ENCODE measurements at places on chromosomes 1 and 21.

DNA sequence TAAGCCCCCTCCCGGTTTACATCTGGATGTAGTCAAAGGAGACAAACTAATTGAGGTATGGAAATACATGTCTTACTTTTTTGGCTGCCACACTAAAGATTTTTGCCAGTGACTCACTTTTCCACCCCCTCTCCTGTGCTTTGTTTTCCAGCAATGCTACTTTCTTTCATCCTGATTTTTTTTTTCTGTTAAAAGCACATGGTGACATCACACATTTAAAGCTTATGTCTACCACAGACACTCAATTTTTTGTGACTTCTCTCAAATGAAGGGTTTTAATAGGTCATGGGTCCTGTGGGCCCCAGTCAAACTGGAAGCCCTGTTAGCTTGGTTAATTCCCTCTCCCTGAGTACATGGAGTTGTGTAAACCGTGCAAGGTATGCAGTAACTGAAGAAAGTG lies 2.2 kb downstream of the PPP1R8 start:
- DNase-seq: no peak

- no peak for DNase-seq
These were observed 82.5 kb downstream of the NPHP4 start for GRCh38 chr1:5909576-5910275.

DNA sequence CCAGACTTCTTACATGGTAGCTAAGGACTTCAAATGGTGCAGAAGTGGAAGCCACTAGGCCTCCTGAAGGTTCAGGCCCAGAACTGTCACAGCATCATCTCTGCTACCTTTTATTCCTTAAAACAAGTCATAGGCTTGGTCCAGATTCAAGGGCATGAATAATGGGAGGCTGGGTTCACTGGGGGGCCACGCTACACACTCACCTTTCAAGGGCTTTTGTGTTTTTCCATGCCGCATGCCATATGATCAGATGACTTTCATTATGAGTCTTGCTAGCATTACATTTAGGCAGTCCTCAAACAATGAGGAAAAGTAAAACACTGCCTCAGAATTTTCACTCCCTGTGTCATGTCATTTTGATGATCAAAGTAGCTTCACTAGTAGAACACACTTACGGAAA lies 83.4 kb downstream of the VPS26C start:
- DNase-seq: no peak

DNA sequence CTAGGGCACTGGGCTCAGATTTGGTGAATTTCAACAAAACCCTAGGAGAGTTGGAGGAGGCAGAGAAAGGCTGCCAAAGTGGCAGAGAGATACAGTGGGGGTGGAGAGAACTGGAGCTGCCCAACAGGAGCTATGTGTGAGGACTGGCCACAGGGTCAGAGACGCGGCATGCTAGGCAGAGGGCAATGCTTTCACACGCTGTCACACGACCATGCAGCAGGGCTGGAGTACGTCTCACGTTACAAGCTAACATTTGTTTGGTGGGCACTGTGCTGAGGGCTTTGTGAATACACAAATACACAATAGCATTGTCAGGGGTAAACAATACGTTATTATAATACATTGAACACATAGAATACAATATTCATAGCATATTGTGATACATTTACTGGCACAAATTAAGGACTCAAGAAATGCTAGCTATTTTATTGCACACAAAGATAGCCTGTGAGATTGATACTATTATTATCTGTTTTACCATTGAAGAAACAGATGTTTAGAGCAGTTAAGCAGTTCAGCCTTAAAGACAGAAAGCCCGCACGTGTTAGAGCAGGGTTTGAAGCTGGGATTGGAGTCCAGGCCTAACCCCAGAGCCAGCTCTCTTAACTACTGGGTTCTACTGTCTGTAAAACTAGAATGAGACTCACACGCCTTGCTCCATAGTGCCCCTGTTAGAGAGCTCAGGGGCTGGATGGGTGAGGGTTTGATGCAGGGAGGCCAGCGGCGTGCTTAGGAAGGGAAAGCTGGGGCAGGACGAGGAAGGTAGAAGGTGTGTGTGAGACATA lies 4.5 kb downstream of the RAB7B start:
- no peak for DNase-seq

GRCh38 chr1:20602851-20603450 lies 14.1 kb downstream of the CDA start:
- DNase-seq: no peak

DNA sequence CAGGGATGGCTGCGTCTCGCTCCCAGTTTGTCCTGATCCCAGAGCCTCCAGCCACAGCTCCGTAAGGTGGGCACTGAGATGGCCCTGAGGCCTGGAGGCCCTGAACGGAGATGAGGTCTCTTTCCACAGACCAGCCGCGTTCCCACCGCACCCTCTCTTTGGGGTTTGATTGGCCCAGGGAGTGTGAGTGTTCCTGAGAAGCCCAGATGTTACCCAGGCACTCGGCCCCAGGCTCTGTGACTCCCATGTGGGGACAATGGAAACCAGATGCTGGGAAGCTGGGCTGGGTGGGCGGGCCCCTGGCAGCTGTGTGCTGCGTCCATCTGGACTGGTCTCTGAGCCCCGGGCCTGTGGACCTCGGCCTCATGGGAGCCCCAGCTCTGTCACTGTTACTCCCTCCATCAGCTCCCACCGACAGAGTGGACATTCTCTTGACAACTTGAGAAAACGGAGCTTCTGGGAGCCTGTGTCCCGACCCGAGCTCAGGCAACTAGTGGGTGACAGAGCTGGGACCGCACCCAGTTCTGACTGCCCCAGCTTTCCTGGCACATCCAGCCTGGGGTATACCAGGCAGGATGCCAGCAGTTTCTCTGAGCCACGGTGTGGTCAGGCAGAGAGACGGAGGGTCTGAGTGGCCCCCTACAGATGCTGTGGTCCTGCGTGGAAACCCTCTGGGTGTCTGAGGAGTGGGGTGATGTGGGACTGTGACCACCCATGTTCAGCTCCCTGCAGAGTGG lies 9.8 kb upstream of the COL6A1 start:
- no peak for DNase-seq

DNA sequence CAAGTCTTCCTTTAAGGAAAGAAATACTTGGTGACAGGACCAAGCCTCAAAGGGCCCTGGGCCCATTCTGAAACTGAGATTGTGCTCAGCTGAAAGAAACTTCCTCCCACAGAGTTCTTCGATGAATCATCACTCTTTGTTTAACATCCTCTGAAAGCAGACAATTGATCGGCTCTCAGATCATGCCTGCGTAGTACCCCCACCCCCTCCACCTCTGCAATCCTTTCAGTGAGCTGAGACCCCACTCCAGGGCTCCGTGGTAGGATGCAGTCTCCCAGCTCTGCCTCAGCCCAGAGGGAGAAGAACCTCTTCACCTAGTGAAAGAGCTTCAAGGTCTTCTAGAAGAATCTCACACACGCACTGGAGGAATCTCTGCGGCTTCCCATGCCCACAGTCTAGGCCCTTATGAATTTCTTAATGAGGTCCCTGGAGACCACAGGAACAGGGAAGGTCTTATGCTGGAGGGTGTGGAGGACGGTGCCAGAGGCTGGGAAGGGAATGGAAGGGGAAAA lies 104.9 kb upstream of the SOD1 start:
- peak; percentile 26 for DNase-seq

DNA sequence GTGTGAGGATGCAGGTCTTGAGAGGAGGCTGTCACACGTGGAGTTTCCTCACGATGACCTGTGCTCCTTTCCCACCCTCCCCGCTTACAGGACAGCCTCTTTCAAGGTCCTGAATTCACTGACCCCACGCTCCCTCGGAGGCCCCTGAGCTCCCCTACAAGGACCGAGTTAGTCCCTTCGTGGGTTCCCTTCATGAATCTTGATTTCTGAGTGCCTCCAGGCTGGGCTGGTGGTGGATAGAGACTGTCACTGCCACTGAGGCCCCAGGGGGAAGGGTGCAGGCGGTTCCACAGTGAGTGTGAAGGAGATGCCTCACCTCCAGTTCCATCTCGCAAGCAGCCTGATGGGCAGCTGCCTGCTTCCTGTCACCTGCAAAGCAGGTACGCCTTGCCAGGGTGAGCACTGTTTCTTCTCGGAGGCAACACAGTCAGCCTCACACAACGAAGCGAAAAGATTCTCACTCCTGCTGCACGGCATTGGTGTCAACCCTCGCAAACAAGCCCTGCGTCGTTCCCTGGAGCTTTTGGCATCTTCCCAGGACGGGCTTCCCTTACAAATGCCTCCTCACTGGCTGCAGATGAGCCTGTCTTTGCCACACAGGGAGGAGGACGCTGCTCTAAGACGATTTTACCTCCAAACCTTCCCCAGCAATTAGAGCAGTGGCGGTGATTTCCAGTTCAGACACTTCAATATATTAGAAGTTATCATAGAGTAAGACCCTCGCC lies 26.7 kb upstream of the PCP4 start:
- DNase-seq: no peak

DNA sequence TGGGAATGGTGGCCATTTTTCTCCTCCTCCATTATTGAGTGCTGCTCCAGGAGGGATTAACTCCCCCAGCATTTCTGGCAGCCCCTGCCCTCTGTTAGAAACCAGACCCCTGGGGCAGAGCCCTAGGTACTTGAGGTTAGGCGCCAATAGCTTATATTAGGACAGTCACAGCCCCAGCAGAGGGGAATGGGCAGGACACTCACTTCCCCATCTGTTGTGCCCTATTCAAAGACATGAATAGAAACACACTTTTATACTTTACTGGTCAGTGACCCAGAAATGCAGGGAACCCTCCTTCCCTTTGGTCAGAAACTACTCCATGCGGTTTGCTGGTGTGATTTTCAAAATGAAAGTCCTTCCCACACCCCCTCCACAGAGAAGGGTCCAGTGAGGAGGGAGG lies 267.7 kb downstream of the PTBP2 start:
- DNase-seq: no peak

- no peak for DNase-seq
These were observed 1.8 kb downstream of the USP24 start for GRCh38 chr1:55213151-55213884.

GRCh38 chr1:19420606-19421005 lies 64.7 kb downstream of the CAPZB start:
- no peak for DNase-seq

GRCh38 chr1:227789084-227790033 lies 26.1 kb upstream of the PRSS38 start:
- DNase-seq: no peak

DNA sequence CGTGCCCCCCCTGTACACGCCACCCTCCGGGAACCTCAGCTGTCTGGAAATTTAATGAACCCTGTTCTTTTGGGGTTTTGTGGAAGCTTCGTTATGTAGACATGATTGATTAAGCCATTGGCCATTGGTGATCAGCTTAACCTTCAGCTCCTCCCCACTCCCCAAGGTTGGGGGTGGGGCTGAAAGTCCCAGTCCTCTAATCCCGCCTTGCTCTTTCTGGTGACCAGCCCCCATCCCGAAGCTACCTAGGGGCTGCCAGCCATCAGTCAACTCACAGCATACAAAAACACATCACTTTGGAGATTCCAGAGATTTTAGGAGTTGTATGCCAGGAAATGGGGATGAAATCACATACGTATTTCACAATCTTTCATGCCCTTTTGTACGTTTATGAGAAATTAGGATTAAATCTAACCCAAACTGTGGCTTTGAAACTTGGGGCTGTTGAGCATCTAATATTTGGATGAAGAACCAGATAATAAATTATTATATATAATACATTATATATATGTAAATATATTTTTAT lies 52.3 kb downstream of the BACE2 start:
- DNase-seq: no peak

DNA sequence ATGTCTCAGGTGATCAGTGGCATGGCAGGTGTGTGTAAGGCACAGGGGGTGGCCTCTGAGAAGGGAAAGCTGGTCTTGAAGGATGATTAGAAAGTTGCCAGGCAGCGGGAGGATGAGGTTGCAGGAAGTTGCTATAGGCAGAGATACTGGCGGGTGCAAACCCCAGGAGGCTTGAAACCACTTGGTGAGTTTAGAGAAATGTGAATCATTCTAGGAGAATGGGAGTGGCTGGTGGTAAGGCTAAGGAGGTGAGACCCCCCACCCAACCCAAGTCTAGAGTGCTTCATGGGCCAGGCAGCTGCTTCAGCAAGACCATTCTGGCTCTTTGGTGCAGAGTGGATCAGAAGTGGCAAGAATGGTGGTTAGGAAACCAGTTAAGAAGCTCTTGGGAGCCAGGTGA lies 9.0 kb downstream of the SH2D2A start:
- no peak for DNase-seq

DNA sequence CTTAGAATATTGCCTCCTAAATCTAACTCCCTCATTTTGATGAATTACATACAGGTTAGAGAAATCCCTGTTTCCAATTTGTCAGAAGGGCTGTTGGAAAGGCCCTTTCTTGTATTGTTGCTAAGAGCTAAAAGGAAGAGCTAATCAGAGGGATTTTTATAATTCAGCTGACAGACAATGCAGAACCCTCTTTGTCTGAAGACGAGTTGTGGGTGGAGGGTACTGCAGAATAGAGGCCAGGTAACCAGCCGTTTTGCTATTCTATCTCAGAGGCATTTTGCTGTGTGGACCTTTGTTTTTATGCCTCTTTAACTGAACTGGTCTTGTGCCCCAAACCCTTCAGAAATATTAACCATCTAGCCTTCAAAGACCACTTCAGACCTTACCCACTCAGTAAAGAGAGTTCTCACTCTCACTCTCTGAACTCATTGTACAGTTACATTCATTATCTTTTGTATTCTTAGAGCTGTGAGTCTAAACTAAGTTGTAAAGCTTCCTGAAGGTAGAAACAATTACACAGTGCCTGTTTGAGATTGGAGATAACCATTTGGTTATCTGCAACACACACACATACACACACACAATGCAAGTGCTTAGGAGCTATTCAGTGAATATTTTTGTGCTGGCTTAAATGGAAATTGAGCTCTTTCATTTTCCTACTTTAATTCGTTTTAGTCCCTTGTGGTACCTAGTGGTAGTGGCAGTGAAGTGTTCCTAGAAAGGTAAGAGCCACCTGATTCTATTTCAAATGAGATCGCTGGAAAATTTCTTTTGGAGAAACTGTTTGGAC lies 19.7 kb downstream of the KPNA6 start:
- no peak for DNase-seq

DNA sequence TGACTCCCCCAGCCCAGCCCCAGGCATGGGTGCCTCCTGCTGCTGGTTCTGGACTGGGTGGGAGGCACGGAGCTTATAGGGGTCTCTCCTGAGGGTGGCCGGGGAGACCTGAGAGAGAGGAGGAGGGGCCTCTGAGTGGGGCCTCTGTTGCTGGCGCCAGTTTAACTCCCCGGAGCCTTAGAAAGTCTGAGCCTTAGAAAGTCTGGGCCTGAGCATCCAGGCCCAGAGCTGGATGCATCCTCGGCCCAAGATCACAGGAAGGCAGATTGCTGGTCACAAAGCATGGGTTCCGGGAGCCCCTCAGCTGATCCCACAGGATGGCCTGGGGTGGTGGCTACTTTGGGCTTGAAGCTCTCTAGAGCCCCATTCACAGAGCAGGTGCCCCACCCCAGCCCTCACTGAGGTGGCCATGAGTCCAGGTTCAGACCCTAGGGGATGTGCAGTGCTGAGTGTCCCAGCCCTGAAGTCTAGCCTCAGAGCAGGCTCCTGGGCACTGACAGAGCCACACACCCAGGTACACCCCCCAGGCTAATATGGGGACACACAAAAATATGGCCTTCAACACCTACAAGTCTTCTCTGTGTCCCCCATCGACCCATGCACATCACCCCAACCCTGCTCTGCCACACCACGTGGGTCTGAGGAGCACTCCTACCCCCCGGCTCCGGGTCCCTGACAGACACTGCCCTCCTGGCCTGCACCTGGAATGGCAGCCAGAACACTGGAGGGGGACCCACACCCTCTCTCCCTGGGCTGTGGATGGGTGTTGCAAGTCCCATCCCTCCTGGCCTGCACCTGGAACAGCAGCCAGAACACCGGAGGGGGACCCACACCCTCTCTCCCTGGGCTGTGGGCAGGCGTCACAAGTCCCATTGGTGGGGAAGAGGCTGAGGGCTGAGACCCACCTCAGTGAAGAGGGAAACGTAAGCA lies 9.7 kb downstream of the PLA2G2F start:
- no peak for DNase-seq
